ENCODE measurements at places on chromosomes 5 and 9. TPM values are rescaled to one million over a fixed set of nuclear protein-coding genes. Genes with fewer than 3 reads are reported as not detected.

DNA sequence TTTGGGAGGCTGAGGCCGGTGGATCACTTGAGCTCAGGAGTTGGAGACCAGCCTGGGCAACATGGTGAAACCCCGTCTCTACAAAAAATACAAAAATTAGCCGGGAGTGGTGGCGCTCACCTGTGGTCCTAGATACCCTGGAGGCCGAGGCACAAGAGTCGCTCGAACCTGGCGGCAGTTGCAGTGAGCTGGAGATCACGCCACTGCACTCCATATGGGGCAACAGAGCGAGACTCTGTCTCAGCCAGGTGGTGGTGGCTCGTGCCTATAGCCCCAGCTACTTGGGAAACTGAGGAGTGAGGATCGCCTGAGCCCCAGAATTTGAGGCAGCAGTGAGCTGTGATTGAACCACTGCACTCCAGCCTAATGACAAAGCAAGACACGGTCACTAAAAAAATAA lies 2.4 kb upstream of the RFK start:
- no peak for ATAC-seq

- ATAC-seq = peak; percentile 91
Observed at GRCh38 chr9:127578952-127579853, 32.9 kb upstream of the STXBP1 start.

- ATAC-seq = no peak
Observed at GRCh38 chr5:68770551-68770950, 323.3 kb upstream of the SLC30A5 start.

DNA sequence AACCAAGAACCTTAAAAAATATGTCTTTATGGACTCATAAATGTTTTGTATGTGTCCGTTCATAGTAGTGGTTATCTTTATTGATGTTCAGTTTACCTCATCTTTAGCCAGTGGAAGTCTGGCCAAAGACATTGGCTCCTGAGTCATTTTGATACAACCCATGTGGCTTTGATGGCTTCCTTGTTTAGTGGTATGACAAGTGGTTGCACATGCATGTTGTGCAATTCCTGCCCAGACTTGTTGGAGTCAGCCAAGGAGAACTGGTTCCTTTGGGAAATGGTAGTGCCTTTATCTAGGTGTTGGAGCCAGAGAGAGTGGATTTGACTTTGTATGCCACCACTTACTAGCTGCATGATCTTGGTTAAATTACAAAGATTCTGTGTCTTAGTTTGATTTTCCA lies 94.3 kb downstream of the RPS23 start:
- ATAC-seq = peak; percentile 98

DNA sequence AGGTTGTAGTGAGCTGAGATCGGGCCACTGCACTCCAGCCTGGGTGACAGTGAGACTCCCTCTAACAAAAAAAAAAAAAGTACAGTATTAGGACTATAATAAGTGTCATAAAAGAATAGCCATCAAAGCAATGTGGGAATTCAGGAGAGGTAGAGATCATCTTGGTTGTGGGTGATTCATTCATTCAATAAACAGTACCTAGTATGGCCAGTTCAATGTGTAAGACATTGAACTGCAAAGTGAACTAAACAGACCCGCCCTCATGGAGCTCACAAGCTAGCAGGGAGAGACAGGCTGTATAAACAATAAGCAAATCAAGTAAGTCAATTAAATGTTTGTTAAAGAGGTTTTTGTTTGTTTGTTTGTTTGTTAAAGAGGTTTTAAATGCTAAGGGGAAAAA lies 146.1 kb upstream of the RANBP3L start:
- peak; percentile 41 for ATAC-seq

Gene MATR3
- 60.5 TPM for total RNA-seq

Data from esophagus mucosa (tissue), 1 donor.